ENCODE measurements at places on chromosomes 1 and 21.

DNA sequence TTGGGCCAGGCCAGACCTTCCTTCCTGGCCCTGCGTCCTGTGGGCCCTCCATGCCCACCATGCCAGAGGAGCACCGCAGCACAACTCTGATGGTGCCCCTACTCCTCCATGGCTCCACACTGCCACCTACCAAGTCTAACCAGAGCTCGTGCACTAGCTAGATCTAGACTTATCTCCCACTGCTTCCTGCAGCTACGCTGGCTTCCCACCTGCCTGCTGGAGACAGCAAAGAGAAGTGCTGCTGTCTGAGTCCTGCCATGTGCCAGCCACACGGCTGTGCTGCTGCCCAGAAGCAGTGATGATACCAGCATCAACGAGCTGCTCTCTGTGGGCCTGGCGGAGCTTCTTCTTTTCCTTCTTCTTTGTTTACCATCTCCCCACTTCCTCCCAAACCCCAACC lies 4.5 kb downstream of the GUCA2B start:
- DNase-seq, result no peak

DNA sequence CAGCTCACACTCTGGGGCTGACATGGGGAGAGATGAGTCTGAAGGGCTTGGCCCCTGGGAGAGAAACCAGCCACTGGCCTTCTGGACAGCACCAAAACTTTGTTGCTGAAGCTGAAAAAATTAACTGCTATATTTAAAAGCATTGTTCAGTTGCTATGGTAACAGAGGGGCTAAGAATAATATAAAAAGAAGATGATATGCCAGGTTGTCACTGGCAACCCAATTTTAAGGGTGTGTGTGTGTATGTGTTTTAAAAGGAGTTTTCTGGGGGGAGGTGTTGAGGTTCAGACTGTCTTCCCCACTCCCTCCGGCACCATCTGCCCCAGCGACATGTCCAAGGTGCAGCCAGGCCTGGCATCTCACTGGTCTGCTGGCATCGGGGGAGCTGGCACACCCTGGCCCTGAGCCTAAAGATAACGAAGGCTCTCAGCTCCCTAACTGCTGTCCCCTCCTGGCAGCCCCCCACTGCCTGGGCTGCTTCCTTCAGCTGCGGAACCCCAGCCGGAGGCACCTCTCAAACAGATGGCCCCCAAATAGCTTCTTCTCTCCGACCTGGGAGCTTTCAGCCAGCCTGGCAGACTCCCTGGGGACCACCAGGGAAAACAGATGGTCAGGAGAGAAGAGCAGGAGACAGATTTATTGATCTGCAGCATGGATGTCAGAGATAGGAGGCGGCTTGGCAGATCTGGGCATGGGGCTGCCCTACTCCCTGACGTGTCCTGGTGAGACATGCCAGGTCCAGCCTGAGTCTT lies 203.9 kb downstream of the HIVEP3 start:
- DNase-seq, result no peak

GRCh38 chr1:154847891-154848290 lies 22.2 kb downstream of the KCNN3 start:
- no peak for DNase-seq

DNA sequence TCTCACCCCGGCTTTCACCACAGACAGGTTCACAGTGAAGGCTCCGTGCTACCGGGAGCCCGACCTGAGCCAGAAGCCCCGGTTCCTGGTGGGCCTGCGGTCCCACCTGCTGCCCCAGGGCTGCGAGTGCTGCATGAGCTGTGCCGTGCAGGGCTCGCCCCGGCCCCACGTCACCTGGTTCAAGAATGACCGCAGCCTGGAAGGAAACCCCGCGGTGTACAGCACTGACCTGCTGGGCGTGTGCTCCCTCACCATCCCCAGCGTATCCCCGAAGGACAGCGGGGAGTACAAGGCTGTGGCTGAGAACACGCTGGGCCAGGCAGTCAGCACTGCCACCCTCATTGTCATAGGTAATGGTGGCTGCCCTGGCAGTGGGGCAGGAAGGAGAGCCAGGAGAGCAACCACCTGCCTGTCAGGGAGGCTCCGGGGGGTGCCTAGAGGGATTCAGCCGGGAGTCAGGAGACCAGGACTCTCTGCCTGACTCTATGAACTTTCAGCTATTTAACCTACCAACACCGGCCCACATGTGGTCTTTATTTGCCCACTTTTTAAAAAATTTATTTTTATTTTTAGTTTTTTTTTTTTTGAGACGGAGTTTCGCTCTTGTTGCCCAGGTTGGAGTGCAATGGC lies 36.4 kb downstream of the IGFN1 start:
- no peak for DNase-seq

DNA sequence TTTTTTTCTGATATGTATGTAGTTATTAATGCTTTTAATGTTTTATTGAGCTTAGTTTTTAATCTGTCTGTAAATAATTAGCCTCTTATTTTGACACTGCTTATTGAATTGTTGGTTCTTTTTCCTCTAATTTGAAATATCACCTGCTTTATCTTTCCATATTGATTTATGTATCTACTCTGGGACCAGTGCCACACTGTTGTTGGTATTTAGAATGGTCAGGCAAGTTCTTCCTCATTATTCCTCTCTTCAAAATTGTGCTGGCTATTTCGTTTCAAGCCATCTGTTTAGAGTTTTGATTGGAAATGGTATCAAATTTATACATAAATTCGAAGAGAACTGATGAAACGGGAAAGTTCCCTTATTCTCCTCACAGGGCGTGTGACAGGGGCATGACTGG lies 96.8 kb upstream of the APP start:
- DNase-seq, result no peak

DNA sequence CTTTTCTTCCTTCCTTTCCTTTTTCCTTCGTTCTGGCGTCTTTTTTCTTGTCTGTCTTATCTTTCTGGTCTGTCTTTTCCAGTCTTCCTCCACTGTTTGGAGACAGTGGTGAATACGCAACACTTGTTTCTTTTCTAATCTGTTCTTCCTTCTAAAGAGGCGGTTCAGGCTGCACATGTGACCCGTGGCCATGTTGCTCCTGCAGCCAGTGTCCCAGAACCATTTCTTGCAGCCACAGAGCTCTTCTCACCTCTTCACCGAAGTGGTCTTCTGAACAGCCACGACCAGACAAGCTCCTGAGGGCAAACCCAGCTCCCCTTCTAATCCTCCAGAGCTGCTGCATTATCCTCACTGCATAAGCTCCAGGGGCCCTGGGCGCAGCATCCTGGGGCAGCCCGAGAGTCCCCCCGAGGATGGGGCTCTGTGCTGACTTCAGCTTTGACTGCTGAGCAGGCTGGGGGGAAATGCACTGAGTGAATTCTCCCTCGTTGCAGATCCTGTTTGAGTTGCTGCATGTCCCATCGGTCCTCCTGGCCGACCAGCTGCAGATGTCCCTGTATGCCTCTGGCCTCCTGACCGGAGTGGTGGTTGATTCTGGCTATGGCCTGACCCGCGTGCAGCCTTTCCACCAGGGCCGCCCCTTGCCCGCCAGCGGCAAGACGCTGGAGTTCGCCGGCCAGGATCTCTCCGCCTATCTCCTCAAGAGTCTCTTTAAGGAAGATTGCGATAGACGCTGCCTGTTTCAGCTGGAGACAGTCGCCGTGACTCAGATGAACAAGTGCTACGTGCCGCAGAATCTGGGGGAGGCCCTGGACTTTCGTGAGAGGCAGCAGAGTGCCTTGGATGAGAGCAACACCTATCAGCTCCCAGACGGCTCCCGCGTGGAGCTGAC lies 70.4 kb downstream of the ACTL8 start:
- no peak for DNase-seq

DNA sequence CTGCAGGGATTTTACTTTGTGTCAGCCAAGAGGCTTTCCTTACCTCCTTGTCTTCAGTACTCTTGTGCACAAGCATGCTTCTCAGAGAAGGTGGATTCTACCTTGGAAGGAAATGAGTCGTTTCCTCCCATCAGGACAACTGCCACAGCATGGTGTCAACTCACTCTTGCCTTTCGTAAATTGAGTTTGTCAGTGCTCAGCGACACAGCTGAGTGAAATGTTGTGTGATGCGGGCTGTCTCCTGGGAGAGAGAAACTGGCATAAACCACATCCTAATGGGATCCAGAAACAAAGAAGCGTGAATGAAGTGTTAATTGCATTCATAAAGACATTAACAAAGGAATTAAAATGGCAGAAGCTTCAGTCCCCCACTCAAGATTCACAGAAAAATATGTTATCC lies 51.5 kb upstream of the SLC22A15 start:
- DNase-seq, result no peak
